GDM1 (cell line): ENCODE measurements at places on chromosomes 2 and 18.
A peak's percentile ranks its signal among the peaks of the same experiment; 100 is the strongest.

DNA sequence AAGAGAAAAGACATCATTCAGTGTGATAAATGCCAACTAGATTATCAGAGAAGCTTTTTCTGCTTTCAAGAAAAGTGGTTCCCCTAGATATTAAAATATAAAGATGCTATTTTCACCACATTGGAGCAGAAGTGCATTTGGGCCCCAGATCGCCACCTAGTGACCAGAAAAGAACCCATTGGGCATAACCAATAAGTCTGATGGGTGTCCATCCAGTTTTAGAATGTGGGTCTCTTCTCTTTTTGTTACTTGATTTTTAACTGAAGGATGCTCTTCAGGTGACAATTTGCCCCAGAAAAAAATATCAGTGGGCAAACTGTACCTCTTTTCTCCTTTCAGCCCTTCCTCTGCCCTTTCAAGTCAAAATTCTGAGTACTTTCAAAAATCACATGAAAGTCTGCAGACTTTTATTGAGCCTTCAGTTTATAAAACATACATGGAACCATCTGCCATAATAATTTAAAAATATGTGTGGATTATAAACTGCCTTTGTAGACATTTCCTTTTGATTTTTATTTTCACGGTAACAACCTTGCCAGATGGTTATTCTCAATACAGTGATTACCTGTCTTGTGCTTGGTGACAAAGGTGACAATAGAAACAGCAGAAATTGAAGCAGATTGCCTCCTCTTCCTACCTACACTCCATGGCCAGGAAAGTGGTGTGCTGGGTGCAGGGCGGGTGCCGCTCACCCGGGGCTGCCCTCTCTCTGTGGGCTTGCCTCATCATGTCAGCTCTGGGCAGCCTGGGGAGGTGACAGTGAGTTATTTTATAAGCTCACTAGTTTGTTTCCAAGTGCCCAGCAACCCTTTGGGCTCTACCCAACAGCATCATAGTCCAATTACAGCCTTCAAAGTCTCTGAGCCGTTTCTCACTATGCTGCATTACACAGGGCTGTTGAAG is 124.5 kb downstream of the DCDC2C start:
- no peak for DNase-seq

- no peak for DNase-seq
These were observed 66.7 kb upstream of the RMDN2 start for GRCh38 chr2:37858400-37858711.

DNA sequence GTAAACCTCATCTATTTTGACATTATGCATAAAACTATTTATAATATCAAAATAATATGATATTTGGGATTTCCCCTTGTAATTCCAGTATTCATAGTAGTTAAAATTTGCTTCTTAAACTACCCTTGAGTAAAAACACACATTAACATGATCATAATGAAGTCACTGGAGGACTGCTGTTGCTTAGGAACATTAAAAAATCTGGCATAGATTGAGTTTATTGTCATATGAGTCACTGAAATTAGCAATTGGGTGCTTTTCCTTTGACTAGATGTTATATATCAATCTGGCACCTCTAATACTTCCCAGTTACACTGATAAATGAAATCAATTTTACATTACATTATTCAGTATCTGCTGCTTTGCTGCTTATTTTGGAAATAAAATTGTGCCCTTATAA is 57.0 kb upstream of the ZC3H15 start:
- no peak for DNase-seq

DNA sequence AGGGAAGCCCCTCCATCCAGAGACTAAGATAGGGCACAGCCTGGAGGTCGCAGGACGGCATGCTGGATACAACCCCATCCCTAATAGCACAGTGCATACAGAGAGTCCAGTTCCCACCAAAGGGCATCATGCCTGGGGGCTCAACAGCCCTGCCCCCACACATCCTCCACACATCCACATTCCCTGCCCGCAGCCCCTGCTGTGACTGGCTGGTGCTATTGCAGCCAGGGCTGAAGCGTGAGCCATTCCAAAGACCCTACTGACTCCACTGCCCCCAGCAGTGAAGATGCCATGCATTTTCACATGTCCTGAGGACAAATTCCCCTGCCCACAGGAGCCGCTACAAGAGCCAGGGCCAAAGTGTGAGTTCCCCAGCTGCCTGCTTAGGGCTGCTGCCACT is 641.6 kb downstream of the METTL4 start:
- DNase-seq, result no peak

- no peak for DNase-seq
These were observed 17.5 kb downstream of the LBH start for GRCh38 chr2:30248791-30249190.

GRCh38 chr2:113116100-113116958 is 11.1 kb upstream of the IL1RN start:
- no peak for DNase-seq

DNA sequence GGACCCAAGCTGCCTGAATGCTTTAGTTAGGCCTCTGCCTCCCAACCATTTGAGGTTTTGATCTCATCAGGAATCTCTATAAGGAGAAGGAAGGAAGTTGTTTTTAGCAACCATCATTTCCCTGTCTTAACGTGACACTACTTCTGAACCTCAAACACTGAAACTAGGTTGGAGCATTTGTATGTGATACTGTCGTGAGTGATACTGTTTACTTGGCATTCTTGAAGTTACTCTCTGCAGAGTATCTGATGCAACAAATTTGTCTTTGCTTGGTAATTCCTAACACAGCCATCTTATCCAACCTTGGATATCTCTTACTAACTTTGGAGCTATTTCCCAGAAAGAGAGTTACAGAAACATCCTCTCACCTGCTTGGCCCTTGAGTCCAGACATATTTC is 22.1 kb downstream of the TTLL4 start:
- DNase-seq, result no peak

- no peak for DNase-seq
These were observed 132.5 kb downstream of the OSR1 start for GRCh38 chr2:19225931-19226330.

DNA sequence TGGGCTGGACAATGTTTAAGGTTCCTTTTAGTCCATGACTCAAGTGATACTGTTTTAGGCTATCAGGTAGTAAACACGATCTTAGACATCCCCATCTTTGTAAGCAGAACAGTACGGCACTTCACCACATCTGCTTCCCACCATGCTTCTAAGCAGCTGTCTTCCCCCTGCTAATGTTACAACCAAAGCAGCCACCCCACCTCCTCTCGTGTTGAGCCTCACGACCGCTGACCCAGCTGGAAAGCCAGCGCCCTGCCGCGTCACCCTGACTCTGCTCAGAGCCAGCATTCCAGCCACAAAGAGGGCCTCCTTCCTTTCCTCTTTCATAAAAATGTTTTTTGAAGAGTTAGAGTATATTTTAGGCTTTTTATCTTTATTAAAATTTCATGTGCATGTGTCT is 9.4 kb downstream of the MTERF4 start:
- DNase-seq, result no peak

DNA sequence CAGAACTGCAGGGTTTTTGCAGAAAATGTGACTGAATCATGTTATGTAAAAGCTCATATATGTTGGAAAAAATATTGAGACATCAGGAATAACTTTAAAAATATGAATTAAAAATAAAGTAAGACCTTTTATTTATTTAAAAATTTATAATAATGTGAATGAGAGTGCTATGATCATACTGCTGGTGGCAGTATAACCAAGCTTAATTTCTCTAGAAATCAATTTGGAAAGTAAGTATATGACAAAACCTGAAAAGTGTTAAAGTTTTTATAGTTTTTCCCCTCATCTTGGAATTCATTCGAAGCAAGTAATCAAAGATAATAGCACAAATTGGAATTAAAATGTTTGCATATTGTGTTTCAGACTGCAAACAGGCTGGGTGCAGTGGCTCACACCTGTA is 7.5 kb downstream of the SLC39A10 start:
- DNase-seq, result no peak

GRCh38 chr18:13357289-13357688 is 138.7 kb downstream of the LDLRAD4 start:
- DNase-seq, result no peak

GRCh38 chr18:79955302-79956075 is 4.0 kb upstream of the SLC66A2 start:
- DNase-seq, result no peak

DNA sequence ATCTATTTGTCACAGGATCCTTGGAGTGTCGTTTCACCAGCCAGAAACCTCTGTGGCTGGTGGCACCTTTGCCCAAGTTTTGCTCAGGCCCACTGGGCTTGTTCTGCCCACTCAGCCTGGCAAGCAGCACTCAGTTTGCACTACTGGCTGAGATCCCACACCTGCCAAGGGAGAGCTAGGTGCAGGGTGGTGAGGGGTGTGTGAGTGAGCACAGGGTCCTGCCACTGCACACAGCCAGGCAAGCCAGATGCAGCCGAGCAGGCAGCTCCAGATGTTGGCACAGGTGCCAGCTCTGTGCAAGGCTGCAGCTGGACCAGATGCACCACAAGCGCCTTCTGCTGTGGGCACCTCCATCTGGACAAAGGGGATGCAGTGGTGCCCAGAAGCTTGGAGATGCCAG is 281.7 kb upstream of the UBE2E3 start:
- no peak for DNase-seq

GRCh38 chr2:37767046-37767445 is 95.6 kb upstream of the CDC42EP3 start:
- DNase-seq, result no peak

DNA sequence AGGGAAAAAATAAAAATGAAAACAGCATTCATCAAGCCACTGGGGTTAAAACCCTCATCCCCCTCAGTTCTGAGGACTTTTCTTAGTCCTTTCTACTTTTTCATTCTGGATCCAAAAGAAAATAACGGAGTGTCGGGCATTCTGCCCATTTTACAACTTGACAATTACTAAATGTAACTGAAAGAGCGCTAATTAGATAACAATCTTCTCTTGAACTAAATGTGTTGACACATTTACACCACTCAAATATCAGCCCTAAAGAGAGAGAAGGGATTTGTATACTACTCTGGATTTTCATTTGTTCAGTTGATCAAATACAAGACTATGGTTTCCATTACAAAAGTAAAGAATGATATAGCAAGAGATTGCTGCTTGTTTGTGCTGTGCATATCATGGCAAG is 27.5 kb downstream of the ABCA12 start:
- DNase-seq, result no peak

DNA sequence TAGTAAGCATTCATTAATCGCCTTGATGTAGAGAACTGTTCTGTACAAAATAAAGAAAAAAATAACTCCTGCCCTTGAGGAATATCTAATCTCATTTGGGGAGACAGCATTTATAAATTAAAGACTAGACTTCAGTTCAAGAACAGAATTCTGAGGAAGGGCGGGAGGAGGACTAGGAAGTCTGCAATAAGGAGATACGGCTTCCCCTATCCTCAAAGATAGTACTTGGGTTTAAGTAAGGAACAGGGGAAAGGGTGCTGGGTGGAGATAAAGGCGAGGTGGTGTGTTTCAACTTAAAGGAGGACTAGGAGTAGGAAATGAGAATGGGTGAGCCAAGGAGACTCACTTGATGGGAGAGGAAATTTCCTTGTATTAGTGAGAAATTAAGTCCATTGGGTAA is 121.9 kb upstream of the MSTN start:
- DNase-seq, result peak; percentile 25

DNA sequence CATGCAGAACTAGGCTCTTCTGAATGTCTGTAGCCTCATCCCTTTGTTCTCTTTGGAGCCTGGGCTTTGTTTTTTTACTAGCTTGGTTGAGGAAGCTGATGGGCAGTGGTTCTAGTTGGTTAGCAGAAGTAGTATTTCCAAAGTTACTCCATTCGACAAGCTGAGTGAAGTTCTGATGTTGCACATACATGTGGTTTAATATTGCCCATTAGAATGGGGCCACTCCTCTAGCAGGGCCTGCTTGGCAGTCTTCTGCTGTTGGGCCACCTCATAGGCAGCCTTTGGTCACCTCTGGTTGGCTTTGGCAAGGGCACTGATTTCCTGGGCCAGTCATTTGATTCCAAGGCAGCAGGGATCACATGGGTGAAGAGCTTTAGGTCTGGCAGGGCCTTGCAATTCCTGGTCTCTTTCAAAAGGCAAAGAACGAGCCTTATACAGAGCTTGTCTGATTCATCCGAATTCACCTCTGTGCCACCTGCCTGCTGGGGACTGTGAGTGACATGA is 2.5 kb downstream of the RPIA start:
- DNase-seq, result no peak

GRCh38 chr2:88852753-88853402 is 161.4 kb downstream of the RPIA start:
- no peak for DNase-seq

DNA sequence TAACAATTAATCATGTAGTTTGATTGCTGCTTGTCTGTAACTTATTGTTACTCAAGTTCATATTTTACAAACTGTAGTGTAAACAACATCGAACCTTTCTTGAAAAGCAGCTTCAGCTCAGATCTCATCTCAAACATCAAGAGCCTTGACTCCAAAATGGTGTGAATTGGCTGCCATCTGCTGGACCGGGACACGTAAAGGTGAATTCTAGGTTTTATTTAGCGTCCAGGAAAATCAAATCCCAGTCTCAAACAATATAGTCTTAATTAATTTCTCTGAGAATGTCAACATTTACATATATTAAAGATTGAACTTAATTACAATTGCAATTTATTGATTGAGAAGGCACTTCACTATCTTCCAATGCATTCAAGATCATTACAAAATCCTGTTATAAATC is 453.0 kb downstream of the GALR1 start:
- no peak for DNase-seq

GRCh38 chr2:238694136-238694755 is 153.6 kb upstream of the TWIST2 start:
- DNase-seq, result no peak

DNA sequence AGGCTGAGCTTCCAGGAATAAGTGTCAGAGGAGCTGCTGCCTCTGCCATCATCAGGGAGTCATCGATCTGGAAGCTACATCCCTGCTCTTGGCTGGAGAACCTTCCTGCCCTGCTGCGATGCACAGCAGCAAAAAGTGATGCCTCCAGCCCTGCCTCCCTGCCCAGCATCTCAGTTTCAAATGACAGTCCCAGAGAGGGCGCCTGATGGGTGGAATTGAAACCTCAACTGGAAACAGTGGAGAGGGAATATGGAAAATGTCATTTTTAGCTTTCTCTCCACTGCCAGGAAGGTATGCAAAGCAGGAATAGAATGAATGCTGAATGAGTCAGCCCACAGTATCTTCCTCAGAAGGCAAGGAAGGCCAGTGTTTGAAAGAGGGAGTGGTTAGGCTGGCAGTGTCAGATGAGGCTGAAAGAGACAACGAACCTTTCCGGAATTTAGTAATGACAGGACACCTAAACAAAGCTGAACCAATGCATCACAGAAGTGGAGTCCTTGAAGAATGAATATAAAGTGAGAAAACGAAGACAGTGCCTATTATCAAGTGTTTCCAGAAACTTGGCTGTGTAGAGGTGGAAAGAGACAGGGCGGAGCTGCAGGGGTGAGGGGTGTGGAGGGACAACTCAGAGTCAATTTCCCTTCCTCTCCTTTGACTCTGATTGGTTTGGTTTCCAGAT is 153.9 kb upstream of the NDUFV2 start:
- no peak for DNase-seq

GRCh38 chr2:11993749-11994148 is 247.3 kb downstream of the LPIN1 start:
- DNase-seq, result no peak

- DNase-seq, result no peak
These were observed 437.7 kb downstream of the SATB2 start for GRCh38 chr2:199019898-199020507.

- peak; percentile 82 for DNase-seq
These were observed 7.9 kb downstream of the PCBP1 start for GRCh38 chr2:70094978-70095719.

GRCh38 chr2:238139196-238140039 is 950 bp downstream of the KLHL30 start:
- DNase-seq, result no peak
